ENCODE measurements at places on chromosomes 3 and 15.

GRCh38 chr3:56862352-56863062 lies 60.8 kb upstream of the ARHGEF3 start:
- DNase-seq = peak; percentile 62

GRCh38 chr15:76871930-76872329 lies 33.2 kb downstream of the SCAPER start:
- DNase-seq = no peak

- peak; percentile 93 for DNase-seq
Observed at GRCh38 chr3:126208606-126209256, 28.3 kb upstream of the ALDH1L1 start.

GRCh38 chr3:195238081-195238571 lies 32.8 kb downstream of the XXYLT1 start:
- no peak for DNase-seq

DNA sequence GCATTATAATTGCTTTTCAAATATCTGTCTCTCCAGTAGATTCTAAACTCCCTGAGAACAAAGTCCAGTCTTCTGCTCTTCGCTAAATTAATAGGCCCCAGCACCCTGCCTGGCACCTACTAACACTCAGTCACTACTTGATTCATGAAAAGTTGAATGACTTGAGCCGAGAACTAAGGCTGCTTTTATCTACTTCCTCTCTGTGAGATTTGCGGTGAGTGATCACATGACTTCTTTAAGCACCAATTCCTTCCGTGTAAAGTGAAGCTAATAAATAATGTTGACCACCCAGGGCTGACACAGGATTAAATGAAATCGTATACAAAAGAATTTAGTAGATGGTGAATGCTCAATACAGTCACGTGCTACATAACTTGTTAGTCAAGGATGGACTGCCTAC lies 44.6 kb upstream of the PGPEP1L start:
- DNase-seq = no peak

DNA sequence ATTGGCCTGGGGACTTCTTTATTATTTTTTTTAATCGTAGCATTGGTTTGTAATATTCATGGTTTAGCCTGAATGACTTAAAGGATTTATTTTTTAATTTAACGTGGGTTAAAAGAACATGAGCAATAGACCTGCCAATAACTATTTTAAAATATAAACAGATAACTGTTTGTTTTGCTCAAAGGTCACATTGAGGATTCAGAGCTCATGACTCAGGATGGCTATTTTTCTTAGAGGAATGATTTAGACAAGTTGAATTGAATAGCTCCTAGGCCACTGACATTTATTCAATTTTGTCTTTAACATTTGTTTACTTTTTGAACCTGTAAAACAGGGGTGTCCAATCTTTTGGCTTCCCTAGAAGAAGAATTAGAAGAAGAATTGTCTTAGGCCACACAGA lies 68.5 kb downstream of the ITPR1 start:
- no peak for DNase-seq

Data from fibroblast of the aortic adventitia (primary cell).